Thyroid gland (tissue), 4 donors: ENCODE measurements at places on chromosomes 1 and 21. TPM values are rescaled to one million over a fixed set of nuclear protein-coding genes. Genes with fewer than 3 reads are reported as not detected.

Gene HSF2BP
- 0.73 TPM for total RNA-seq

Gene C4BPA
- not detected for total RNA-seq

Gene LCE1D
- not detected for total RNA-seq

Gene CAMK2N1
- 12.2 TPM for total RNA-seq

- no peak for DNase-seq
These were observed 181.2 kb upstream of the SNX7 start for GRCh38 chr1:98480271-98480670.

GRCh38 chr1:2145946-2146835, 48.4 kb downstream of the FAAP20 start:
- DNase-seq = no peak

- no peak for DNase-seq
These were observed 552 bp upstream of the ZNF691 start for GRCh38 chr1:42845866-42846256.

GRCh38 chr1:226274138-226274537, 34.8 kb downstream of the LIN9 start:
- no peak for DNase-seq

- DNase-seq = no peak
These were observed 94.1 kb downstream of the SIK1 start for GRCh38 chr21:43332861-43333297.

DNA sequence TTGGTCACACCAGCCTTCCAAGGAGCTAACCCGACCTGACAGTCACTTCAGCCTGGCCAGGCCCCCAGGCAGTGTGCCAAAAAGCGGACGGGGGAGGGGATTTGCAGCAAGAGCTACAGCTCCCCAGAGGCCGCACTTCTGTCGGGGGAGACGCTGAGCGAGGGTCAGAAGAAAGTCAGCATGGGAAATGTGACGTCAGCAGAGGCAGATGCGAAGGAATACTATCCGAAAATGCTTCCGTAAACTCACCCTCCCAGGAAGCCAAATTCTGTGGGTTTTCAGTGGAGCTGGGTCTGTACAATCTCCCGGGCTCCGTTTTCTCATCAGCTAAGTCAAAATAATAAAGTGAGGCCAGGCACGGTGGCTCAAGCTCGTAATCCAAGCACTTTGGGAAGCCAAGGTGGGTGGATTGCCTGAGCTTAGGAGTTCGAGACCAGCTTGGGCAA, 28.5 kb upstream of the ECE1 start:
- DNase-seq = peak; percentile 97

- DNase-seq = no peak
These were observed 130.9 kb downstream of the PBX1 start for GRCh38 chr1:164689672-164690511.

GRCh38 chr1:35112668-35113067, 33.5 kb downstream of the ZMYM1 start:
- no peak for DNase-seq

GRCh38 chr1:120178799-120179756, 2.8 kb upstream of the SEC22B start:
- DNase-seq = no peak

DNA sequence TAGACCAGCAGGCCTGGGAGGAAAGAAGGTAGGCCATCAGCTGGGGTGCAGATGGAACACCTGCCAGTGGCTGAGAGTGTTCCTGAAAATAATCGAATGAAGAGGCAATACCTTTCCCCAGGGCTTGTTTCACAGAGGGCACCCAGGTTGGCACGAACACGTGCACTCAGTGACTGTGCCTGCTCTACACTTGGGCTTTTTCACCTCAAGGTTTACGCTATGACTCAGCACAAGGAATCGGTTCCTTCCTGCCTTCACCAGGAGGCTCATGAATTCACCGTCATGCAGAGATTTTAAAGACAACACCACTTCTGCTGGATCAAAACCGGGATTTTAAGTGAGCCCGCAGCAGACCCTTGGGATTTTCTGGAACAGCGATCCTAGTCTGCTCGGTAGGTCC, 118.5 kb upstream of the ADAR start:
- no peak for DNase-seq

DNA sequence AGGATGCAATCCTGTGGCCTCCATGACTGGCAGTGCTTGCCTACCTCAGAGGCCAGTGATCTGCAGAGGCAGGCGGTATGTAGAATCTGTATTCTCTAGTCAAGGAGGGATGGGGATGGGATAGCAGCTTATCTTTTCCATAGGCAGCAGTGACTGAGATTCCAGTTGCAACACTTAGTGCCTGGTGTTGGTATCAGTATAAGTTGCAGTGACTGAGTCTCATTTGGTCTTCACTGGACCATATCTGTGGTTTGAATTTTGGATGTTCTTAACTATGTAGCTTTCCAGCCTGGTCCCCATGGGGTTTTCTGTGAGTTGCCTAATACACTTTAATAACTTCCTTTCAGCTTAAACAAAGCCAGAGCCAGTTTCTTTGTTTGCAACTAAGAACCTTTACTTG, 16.5 kb downstream of the DYRK1A start:
- no peak for DNase-seq

DNA sequence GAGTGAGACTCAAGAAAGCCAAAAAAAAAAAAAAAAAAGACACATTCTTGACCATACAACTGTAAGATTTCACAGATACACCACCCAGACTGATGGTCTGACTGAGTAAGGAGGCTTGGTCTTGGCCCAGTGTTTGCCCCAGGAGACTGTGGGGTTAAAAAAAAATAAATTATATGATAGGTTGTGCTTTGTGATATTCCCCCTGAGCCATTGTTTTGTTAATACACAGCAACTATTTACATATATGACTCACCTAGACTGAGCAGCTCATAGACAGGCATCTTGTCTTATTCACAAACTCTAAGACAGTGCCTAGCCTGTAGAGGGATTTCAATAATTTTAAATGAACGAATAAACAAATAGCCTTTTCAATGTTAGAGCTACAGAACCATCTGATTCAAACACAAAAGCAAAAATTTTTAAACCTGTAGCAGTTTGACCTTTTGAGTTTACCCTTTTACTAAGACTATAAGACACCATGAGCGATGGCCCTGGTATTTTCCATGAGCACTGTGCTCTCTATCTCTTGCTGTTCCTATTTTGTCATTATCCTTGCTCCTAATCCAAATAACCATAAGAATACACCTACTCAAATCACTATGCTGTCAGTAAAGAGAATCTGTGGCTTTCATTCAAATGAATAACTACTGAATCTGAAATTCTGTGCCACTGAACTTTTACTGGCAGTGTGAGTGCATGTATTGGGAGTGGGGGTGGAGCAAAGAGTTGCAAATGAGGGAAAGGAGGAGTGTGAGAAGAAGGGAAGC, 199.4 kb upstream of the PTBP2 start:
- DNase-seq = no peak
